ENCODE measurements at places on chromosomes 13 and 19.

GRCh38 chr13:25137788-25138115, 34.3 kb downstream of the AMER2 start:
- no peak for DNase-seq
- no peaks in the 10 kb centered on the region for H3K36me3 ChIP-seq
- peak overlapping the region; percentile 36 for H3K27ac ChIP-seq
- no peaks in the 10 kb centered on the region for H3K27me3 ChIP-seq

GRCh38 chr13:42028113-42028799, 20.2 kb upstream of the DGKH start:
- no peak for DNase-seq
- no peaks in the 10 kb centered on the region for H3K27me3 ChIP-seq
- H3K36me3 ChIP-seq = no peaks in the 10 kb centered on the region
- H3K4me1 ChIP-seq = no peaks in the 10 kb centered on the region
- no peak overlapping the region for H3K4me3 ChIP-seq

DNA sequence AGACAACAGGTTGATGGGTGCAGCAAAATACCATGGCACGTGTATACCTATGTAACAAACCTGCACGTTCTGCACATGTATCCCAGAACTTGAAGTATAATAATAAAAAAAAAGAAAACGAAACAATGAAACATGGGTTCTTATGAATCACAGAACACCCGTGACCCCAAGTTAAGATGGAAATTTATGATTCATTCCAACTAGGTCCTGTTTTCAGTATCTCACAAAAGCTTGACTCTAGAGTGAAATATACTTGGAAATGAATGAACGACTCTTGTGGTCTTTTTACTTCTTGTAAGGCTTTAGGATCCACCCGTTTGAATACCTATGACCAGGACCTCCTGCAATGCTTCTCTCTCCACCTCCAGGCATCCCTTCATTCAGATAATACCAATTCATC, 3.5 kb upstream of the LILRB4 start:
- no peaks in the 10 kb centered on the region for H3K4me1 ChIP-seq
- H3K36me3 ChIP-seq = no peaks in the 10 kb centered on the region
- no peaks in the 10 kb centered on the region for H3K27me3 ChIP-seq
- no peak overlapping the region for H3K4me3 ChIP-seq
- no peak for DNase-seq

- no peaks in the 10 kb centered on the region for H3K27me3 ChIP-seq
- H3K4me3 ChIP-seq = no peak overlapping the region
- H3K4me1 ChIP-seq = peaks cover 3% of the 10 kb centered on the region
These were observed 32.0 kb downstream of the NAXD start for GRCh38 chr13:110647365-110647737.

DNA sequence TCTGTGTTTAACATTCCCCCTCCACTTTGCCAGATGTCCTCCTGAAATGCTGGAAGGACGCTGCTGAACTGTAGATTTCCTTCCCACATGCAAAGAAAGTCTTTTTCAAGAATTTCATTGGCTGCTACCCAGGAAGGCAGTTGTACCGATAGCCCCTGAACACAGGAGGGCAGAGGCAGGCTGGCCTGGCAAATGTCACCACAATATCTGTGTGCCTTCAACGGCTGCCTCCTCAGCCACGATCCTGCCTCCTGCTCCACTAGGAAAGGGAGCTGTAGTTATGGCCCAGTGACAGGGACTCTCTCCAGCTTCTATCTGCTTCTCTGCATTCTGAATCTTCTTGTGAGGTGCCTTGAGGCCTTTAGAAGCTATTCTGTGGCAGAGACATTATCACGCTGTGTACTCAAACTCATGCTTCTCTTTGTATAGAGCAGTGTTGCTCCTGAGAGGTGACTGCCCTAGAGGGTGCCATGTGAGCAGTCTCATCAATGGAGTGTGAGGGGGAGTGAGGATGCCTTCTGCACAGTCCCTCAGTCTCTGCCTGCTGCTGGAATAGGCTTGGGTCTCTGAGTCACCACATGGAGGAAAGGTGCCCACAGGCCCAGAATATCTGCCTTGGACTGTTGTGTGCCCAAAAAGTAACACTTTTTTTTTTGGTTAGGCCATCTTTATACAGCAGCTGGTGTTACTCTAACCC, 279.8 kb downstream of the DNAJC15 start:
- H3K36me3 ChIP-seq = no peaks in the 10 kb centered on the region
- H3K4me3 ChIP-seq = no peak overlapping the region
- no peaks in the 10 kb centered on the region for H3K27me3 ChIP-seq
- H3K27ac ChIP-seq = no peak overlapping the region
- DNase-seq = peak; percentile 54

DNA sequence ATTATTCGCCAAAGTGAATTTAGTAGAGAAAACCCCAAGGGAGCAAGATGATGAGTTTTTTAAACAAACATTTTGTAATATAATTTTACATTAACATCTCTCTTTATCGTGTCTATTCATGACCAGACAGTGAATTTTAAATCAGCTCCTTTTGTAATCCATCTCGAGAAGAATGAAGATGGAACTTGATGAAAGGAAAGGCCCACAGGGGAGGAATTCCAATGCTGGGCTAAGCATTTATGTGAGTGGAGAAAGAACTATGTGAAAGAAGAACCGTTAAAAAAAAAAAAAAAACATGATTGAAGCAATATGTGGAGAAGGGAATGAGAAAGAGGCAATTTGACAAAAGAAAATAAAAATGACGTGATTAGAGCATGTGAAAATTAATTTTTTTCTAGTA, 170.6 kb downstream of the KCTD12 start:
- H3K27ac ChIP-seq = no peak overlapping the region
- no peaks in the 10 kb centered on the region for H3K27me3 ChIP-seq
- DNase-seq = no peak
- H3K4me3 ChIP-seq = no peak overlapping the region

- no peak for DNase-seq
- H3K27ac ChIP-seq = no peak overlapping the region
- no peaks in the 10 kb centered on the region for H3K36me3 ChIP-seq
These were observed 33.0 kb downstream of the XPO4 start for GRCh38 chr13:20869540-20869939.

GRCh38 chr13:114319441-114319913, 5.2 kb downstream of the CHAMP1 start:
- H3K4me1 ChIP-seq = no peaks in the 10 kb centered on the region
- no peak overlapping the region for H3K27ac ChIP-seq
- no peak for DNase-seq
- H3K36me3 ChIP-seq = peaks cover 8% of the 10 kb centered on the region
- no peaks in the 10 kb centered on the region for H3K27me3 ChIP-seq

- no peak overlapping the region for H3K4me3 ChIP-seq
- H3K4me1 ChIP-seq = no peaks in the 10 kb centered on the region
- H3K36me3 ChIP-seq = no peaks in the 10 kb centered on the region
- no peak for DNase-seq
These were observed 23.2 kb downstream of the NALCN start for GRCh38 chr13:101393140-101393539.

GRCh38 chr13:93797463-93797862, 570.9 kb downstream of the GPC6 start:
- H3K4me3 ChIP-seq = no peak overlapping the region
- no peak overlapping the region for H3K27ac ChIP-seq
- no peaks in the 10 kb centered on the region for H3K4me1 ChIP-seq
- no peak for DNase-seq
- no peaks in the 10 kb centered on the region for H3K36me3 ChIP-seq

DNA sequence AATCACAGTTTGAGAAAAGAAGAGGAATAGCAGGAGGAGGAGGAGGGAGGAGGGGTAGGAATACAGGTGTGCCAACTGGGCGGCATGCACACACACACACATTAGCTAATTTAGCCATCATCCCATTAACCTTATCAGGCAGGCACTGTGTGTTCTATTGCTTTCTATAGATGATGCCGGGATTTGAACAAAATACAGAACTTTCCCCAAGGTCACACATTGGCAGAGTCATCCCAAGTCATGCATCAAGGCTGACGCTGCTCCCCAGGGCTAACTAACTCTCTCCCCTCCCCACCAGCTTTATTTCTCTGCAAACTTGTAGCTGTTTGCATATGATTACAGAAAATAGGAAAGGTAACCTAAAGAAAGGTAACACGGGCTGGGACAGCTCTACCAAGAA, 83.0 kb downstream of the NUFIP1 start:
- no peaks in the 10 kb centered on the region for H3K27me3 ChIP-seq
- H3K4me3 ChIP-seq = no peak overlapping the region
- peaks cover 3% of the 10 kb centered on the region for H3K4me1 ChIP-seq
- H3K36me3 ChIP-seq = no peaks in the 10 kb centered on the region
- no peak overlapping the region for H3K27ac ChIP-seq
- DNase-seq = no peak

DNA sequence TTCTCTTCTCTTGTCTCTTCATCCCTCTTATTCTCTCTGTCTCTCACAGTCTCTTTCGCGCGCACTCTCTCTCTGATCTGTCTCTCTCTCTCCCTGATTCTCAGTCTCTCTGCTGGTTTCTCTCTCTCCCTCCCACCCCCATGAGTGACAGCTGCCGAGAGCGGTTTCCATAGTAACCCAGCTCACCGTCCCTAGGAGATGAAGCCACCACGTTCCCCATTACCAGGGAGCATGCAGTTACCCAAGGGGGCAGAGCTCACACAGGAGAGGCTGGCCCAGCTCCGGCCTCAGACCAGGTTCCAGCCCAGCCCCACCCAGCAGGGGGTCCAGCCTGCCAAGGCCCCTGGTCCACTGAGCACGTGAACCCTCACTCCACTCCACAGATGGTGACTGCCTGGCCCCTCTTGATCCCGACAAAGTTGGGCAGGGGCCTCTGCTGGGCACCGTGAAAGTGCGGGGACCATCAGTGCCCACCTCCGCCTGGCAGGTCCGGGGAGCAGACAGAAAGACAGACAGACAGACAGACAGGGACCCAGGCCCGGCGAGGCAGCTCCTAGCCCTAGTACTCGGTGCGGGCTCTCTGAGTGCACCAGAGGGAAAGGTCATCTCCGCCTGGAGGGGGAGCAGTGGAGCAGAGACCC, 50.6 kb downstream of the CELF5 start:
- H3K27ac ChIP-seq = no peak overlapping the region
- H3K27me3 ChIP-seq = no peaks in the 10 kb centered on the region
- H3K36me3 ChIP-seq = no peaks in the 10 kb centered on the region
- peaks cover 3% of the 10 kb centered on the region for H3K4me1 ChIP-seq

DNA sequence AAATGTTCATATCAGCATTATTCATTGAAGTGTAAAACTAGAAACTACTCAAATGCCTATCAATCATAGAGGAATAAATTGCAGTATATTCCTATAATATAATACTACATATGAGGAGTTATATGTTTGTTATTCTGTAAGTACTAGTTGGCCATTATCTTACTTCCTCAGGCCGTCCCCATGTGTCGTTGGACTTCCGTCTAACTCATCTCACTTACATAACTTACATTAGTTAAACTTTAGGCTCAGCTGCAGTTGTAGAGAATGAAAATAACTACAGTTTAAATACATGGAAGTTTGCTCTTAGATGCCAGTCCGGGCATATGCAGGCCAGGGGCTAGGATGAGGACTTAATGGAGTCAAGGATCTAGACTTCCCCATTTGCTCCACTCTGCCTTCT, 8.6 kb upstream of the EPSTI1 start:
- no peaks in the 10 kb centered on the region for H3K27me3 ChIP-seq
- H3K36me3 ChIP-seq = no peaks in the 10 kb centered on the region
- no peak overlapping the region for H3K4me3 ChIP-seq
- H3K4me1 ChIP-seq = no peaks in the 10 kb centered on the region
- H3K27ac ChIP-seq = no peak overlapping the region

DNA sequence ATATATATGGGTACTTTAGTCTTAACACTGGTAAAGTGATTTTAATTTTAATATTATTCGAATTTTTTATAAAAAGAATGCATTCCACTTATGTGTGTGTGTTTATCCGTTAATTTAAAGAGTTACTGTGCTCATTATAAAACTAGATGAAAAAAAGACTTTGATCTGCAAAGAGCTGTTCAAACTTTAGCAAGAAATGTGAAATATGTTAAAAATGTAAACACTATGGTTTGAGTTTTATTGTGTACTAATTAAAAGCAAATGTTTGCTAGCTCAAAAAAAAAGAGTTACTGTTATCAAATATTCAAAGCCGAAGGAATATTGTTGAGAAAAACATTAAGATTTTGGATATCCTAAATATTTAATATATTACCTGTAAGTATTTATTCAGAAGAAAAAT, 34.5 kb downstream of the UFM1 start:
- no peaks in the 10 kb centered on the region for H3K27me3 ChIP-seq
- DNase-seq = no peak
- no peak overlapping the region for H3K27ac ChIP-seq
- H3K4me1 ChIP-seq = no peaks in the 10 kb centered on the region
- H3K4me3 ChIP-seq = no peak overlapping the region
- H3K36me3 ChIP-seq = no peaks in the 10 kb centered on the region

GRCh38 chr19:1817553-1818179, 5.6 kb upstream of the ATP8B3 start:
- peaks cover 49% of the 10 kb centered on the region for H3K36me3 ChIP-seq
- no peak overlapping the region for H3K4me3 ChIP-seq
- no peak for DNase-seq
- no peaks in the 10 kb centered on the region for H3K4me1 ChIP-seq
- H3K27ac ChIP-seq = no peak overlapping the region

DNA sequence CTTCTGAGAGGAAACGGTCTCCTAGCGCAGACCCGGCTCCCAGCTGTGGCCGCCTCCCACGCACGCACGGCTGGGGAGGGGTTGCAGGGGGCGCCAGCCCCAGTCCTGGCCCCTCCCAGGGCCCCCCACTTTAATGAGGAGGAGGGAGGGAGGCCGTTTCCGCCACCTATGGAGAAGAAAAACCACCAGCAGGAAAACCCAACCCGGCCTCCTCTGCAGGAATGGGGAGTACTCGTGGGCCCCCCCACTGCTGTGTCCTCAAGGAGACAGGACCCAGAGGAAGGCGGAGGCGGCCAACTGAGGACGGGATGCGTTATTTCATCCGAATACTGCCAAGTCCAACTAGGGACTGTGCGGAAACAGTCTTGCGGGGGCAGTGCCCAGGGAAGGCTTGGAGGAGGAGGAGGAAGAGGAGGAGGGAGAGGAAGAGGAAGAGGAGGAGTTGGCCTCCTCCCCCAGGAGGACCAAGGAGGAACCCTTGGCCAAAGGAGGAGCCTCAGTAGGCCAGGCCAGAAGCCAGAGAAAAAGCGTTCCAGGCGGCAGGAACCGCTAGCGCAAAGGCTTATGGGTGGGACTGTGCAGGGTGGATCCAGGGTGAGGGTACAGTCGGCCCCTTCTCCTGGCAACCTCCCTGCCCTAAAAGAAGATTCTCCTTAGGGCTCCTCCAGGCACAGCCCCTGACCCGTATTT, 3.9 kb upstream of the SSBP4 start:
- H3K36me3 ChIP-seq = no peaks in the 10 kb centered on the region
- H3K27ac ChIP-seq = no peak overlapping the region
- H3K4me1 ChIP-seq = peaks cover 10% of the 10 kb centered on the region
- no peak overlapping the region for H3K4me3 ChIP-seq
- DNase-seq = no peak
- peaks cover 2% of the 10 kb centered on the region for H3K27me3 ChIP-seq

- no peak for DNase-seq
- no peaks in the 10 kb centered on the region for H3K27me3 ChIP-seq
- H3K36me3 ChIP-seq = no peaks in the 10 kb centered on the region
- H3K27ac ChIP-seq = no peak overlapping the region
These were observed 9.2 kb downstream of the PARP4 start for GRCh38 chr13:24503379-24503696.
